Tongue (tissue), 3 donors: ENCODE measurements at places on chromosomes 1 and 21. TPM values are rescaled to one million over a fixed set of nuclear protein-coding genes. Genes with fewer than 3 reads are reported as not detected.

The OXCT2 gene
- 0.51 TPM for total RNA-seq

The DENND2C gene
- total RNA-seq, result 12.3 TPM

The RGS1 gene
- total RNA-seq, result 31.6 TPM

The PRKAB2 gene
- 45.5 TPM for total RNA-seq

The RIMS3 gene
- 1.7 TPM for total RNA-seq

The WNT9A gene
- total RNA-seq, result 14.6 TPM

The HUNK gene
- 2.5 TPM for total RNA-seq

The S100A14 gene
- total RNA-seq, result 40.9 TPM

The PRDM2 gene
- 29.5 TPM for total RNA-seq

The LYSMD1 gene
- total RNA-seq, result 7.1 TPM

The PRR9 gene
- not detected for total RNA-seq

The GJA8 gene
- total RNA-seq, result not detected

The HTR6 gene
- total RNA-seq, result not detected

The FOXJ3 gene
- total RNA-seq, result 42.3 TPM

The CRTC2 gene
- total RNA-seq, result 3.2 TPM

The PDE9A gene
- total RNA-seq, result 9.8 TPM

The F5 gene
- total RNA-seq, result 0.62 TPM

The SYNJ1 gene
- 6.8 TPM for total RNA-seq

The FLG2 gene
- total RNA-seq, result 0.21 TPM

The LRRC53 gene
- not detected for total RNA-seq

The HSD3B2 gene
- not detected for total RNA-seq

The CD53 gene
- total RNA-seq, result 7.2 TPM

The CCDC24 gene
- total RNA-seq, result 3.2 TPM

The TIE1 gene
- 62.3 TPM for total RNA-seq

The PPIAL4G gene
- total RNA-seq, result not detected

The TSACC gene
- not detected for total RNA-seq

The KRTAP10-5 gene
- total RNA-seq, result not detected

The KCNT2 gene
- total RNA-seq, result 10.5 TPM

The PDC gene
- not detected for total RNA-seq

The SHISAL2A gene
- total RNA-seq, result not detected

The ARHGAP29 gene
- 59.6 TPM for total RNA-seq

The MNDA gene
- 5.9 TPM for total RNA-seq

The PIAS3 gene
- total RNA-seq, result 19.0 TPM

The TFF3 gene
- total RNA-seq, result 30.9 TPM
